B cell (primary cell): ENCODE measurements at places on chromosomes 16 and 17. TPM values are rescaled to one million over a fixed set of nuclear protein-coding genes. Genes with fewer than 3 reads are reported as not detected.
A peak's percentile ranks its signal among the peaks of the same experiment; 100 is the strongest.

MYH2 gene
- total RNA-seq: not detected in 2 replicates

ERN2 gene
- total RNA-seq: not detected in 2 replicates

TLCD1 gene
- 3.1 and 3.4 TPM in 2 replicates for total RNA-seq

DYNC1LI2 gene
- 109 and 111 TPM in 2 replicates for total RNA-seq

ARHGAP44 gene
- 11.6 and 15.2 TPM in 2 replicates for total RNA-seq

GRCh38 chr16:11329071-11329491, 16.2 kb upstream of the RMI2 start:
- no peaks in the 10 kb centered on the region for H3K27me3 ChIP-seq
- no peak overlapping the region for H3K4me3 ChIP-seq
- H3K36me3 ChIP-seq: no peaks in the 10 kb centered on the region
- peaks cover 59% of the 10 kb centered on the region for H3K4me1 ChIP-seq
- DNase-seq: peak; percentile 76

DNA sequence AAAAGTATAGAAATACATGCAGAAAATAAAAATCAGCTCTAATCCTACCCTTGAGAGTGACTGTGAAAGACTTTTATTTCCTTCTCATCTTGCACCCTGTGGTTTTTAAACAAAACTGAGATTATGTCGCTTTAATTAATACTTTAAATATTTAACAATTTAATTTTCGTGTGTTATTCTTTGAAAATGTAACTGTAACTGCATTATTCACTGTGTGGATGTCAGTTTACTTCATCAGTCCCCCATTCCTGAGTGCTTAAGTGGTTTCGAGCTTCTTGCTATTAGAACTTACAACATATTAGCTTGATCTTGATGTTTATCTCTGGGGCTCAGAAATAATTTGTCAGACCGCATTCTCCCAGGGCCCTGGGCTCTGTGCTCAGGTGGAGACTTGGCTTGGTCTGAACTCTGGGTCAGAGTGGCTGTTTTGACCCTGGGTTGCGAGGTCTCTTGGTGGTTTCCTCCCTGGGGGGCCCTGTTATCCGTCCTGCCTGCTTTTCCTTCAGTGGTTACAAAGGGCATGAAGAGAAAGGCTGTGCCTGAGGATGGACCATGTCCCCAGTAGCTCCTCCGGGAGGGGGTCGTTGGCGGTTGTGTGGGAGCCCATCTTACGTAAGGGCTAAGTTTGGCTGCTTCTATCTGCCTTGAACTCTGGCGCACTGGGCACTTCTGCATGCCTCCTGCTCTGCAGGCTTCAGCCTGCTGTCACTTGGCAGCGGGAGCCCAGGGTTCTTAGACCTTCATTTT, 25.7 kb downstream of the AKAP1 start:
- no peaks in the 10 kb centered on the region for H3K4me1 ChIP-seq
- peaks cover 21% of the 10 kb centered on the region for H3K36me3 ChIP-seq
- H3K4me3 ChIP-seq: no peak overlapping the region
- no peaks in the 10 kb centered on the region for H3K27me3 ChIP-seq
- H3K27ac ChIP-seq: no peak overlapping the region

DNA sequence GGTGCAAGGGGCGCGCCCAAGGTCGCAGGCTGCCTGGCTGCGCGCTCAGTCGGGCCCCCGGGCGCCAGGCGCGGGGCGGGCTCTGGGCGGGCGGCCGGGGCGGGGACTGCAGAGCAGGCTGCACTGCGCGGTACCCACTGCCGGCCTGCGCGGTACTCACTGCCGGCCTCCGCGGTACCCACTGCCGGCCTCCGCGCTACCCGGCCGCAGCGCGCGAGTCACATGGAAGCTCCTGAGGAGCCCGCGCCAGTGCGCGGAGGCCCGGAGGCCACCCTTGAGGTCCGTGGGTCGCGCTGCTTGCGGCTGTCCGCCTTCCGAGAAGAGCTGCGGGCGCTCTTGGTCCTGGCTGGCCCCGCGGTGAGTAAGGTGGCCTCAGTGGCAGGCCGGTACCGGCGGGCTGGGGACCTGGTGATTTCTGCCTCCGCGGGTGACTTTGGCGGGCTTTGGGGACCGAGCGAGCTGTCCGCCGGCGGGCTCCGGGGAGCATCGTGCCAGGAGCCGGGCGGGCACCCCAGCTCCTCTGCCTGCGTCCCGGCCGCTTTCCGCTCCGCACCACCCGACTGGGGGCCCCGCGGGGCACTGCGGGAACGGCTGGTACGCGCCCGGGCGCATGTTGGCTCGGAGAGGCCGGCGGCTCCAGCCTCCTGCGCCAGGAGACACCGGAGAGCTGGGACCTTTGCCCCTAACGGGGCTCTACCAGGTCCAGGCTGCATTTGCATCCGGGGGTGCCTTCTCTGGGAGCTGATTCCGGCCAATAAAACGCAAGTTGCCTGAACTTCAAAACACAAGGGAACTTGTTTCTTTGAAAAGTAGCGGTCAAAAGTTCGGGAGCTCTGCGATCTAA, at the start of gene SLC47A1:
Gene SLC47A1 (plus strand): TSS at position 137 of the 844 bp plus-strand sequence. CDS start 86 bp downstream, at position 223.
- peak within 1 kb of the TSS; percentile 23 for H3K4me3 ChIP-seq
- H3K27ac ChIP-seq: no peak within 1 kb of the TSS
- DNase-seq: peak; percentile 27
- peaks cover 14% of the 10 kb centered on the region for H3K4me1 ChIP-seq
- H3K36me3 ChIP-seq: no peaks in the 10 kb centered on the region
- H3K27me3 ChIP-seq: peaks cover 30% of the 10 kb centered on the region

GRCh38 chr17:60390925-60391470, 935 bp downstream of the USP32 start:
- H3K27me3 ChIP-seq: no peaks in the 10 kb centered on the region
- no peaks in the 10 kb centered on the region for H3K36me3 ChIP-seq
- DNase-seq: peak; percentile 46
- peak overlapping the region; percentile 96 for H3K27ac ChIP-seq
- H3K4me1 ChIP-seq: peaks cover 37% of the 10 kb centered on the region

DNA sequence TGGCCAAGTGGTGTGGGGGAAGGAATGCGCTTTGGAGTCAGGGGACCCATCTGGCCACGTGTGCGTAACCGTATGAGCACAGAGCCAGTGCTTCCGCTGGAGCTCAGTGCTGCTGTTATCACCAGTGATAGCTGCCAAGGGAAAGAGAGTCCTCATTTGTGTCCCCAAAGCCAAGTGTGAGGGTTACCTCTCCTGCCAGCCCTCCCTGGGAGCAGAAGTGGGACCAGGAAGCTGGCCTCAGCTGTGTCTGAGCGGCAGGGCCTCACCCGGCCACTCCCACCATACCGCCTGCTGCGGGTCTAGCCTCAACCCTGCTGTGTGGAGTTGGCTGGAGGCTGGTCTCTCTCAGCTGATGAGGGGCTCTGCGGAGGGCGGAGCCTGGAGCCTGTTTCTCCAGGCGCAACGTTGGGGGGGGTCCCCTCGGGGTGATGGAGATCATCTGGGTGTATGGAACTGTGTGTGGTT, 44.5 kb downstream of the MEAK7 start:
- no peaks in the 10 kb centered on the region for H3K27me3 ChIP-seq
- no peaks in the 10 kb centered on the region for H3K4me1 ChIP-seq
- H3K36me3 ChIP-seq: peaks cover 3% of the 10 kb centered on the region
- no peak overlapping the region for H3K4me3 ChIP-seq

GRCh38 chr17:1557355-1558095, 5.1 kb downstream of the PITPNA start:
- no peak overlapping the region for H3K4me3 ChIP-seq
- H3K27ac ChIP-seq: no peak overlapping the region
- peaks cover 34% of the 10 kb centered on the region for H3K4me1 ChIP-seq
- DNase-seq: no peak

GRCh38 chr16:72241930-72242329, 70.0 kb upstream of the PMFBP1 start:
- H3K4me1 ChIP-seq: no peaks in the 10 kb centered on the region
- H3K27ac ChIP-seq: no peak overlapping the region

- H3K36me3 ChIP-seq: peaks cover under 1% of the 10 kb centered on the region
- H3K27ac ChIP-seq: peak within 1 kb of the TSS; percentile 98
- H3K27me3 ChIP-seq: no peaks in the 10 kb centered on the region
- H3K4me3 ChIP-seq: peak within 1 kb of the TSS; percentile 76
Measured at GRCh38 chr17:81859906-81860755, at the start of gene P4HB. Gene P4HB (minus strand): TSS chr17:81860535. CDS start chr17:81860471, 64 bp downstream.

DNA sequence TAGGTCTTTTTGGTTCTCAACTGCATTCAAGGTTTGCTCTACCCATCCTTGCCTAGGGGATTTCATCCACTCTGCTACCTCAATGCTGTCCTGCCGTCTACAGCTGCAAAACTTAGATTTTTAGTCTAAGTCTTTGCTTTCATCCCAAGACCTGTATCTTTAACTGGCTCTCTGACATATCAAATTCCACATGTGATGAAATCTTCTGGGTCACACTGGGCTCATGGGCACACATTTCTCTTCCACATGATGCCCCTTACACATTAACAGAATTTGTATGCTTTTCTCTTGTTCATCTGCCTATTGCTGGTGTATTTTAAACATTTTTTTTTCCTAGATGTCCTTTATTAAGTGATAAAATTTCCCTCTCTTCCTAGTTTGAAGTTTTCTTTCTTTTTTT, 39.6 kb downstream of the MAF start:
- no peaks in the 10 kb centered on the region for H3K36me3 ChIP-seq
- no peak for DNase-seq
- no peak overlapping the region for H3K4me3 ChIP-seq
- H3K4me1 ChIP-seq: no peaks in the 10 kb centered on the region
- no peaks in the 10 kb centered on the region for H3K27me3 ChIP-seq

GRCh38 chr17:47956791-47957590, 692 bp downstream of the PRR15L start:
- H3K36me3 ChIP-seq: no peaks in the 10 kb centered on the region
- H3K27me3 ChIP-seq: no peaks in the 10 kb centered on the region
- H3K4me1 ChIP-seq: no peaks in the 10 kb centered on the region
- DNase-seq: no peak
- H3K27ac ChIP-seq: no peak overlapping the region

GRCh38 chr16:11627822-11628457, 40.3 kb upstream of the SNN start:
- no peak overlapping the region for H3K27ac ChIP-seq
- no peak overlapping the region for H3K4me3 ChIP-seq
- H3K27me3 ChIP-seq: no peaks in the 10 kb centered on the region
- peaks cover 37% of the 10 kb centered on the region for H3K4me1 ChIP-seq
- no peaks in the 10 kb centered on the region for H3K36me3 ChIP-seq

GRCh38 chr16:30063893-30064728, 1.4 kb upstream of the ALDOA start:
- peak overlapping the region; percentile 88 for H3K27ac ChIP-seq
- peak; percentile 84 for DNase-seq
- peaks cover 40% of the 10 kb centered on the region for H3K4me1 ChIP-seq
- H3K36me3 ChIP-seq: peaks cover 21% of the 10 kb centered on the region
- H3K4me3 ChIP-seq: peak overlapping the region; percentile 87

GRCh38 chr16:83813823-83814658, 6.3 kb downstream of the HSBP1 start:
- no peaks in the 10 kb centered on the region for H3K27me3 ChIP-seq
- no peak overlapping the region for H3K4me3 ChIP-seq
- H3K27ac ChIP-seq: no peak overlapping the region
- peaks cover 2% of the 10 kb centered on the region for H3K36me3 ChIP-seq
- peaks cover 12% of the 10 kb centered on the region for H3K4me1 ChIP-seq

DNA sequence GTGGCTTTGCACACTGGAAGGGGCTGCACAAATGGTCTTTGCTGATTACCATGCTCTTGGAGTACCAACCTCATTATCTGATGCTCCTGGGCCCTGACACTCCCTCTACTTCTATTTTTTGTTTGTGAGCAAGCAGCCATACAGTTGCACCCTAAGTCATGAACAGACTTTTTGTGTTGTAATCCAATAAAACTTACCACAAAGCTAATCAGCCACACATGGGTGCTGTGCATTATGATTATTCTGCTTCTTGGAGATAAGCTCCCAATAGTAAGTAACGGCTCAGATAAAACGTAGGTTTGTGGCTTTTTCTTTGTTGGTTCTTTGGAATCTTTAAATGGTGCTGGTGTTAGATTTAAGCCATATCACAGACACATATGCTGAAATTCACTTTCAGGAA, 76.2 kb downstream of the CCT6B start:
- H3K36me3 ChIP-seq: no peaks in the 10 kb centered on the region
- no peak overlapping the region for H3K27ac ChIP-seq
- H3K4me1 ChIP-seq: peaks cover 6% of the 10 kb centered on the region
- DNase-seq: no peak
- no peak overlapping the region for H3K4me3 ChIP-seq

GRCh38 chr16:71255721-71256120, 25.2 kb upstream of the HYDIN start:
- DNase-seq: no peak
- H3K4me1 ChIP-seq: peaks cover 10% of the 10 kb centered on the region
- H3K27ac ChIP-seq: no peak overlapping the region
- no peak overlapping the region for H3K4me3 ChIP-seq

DNA sequence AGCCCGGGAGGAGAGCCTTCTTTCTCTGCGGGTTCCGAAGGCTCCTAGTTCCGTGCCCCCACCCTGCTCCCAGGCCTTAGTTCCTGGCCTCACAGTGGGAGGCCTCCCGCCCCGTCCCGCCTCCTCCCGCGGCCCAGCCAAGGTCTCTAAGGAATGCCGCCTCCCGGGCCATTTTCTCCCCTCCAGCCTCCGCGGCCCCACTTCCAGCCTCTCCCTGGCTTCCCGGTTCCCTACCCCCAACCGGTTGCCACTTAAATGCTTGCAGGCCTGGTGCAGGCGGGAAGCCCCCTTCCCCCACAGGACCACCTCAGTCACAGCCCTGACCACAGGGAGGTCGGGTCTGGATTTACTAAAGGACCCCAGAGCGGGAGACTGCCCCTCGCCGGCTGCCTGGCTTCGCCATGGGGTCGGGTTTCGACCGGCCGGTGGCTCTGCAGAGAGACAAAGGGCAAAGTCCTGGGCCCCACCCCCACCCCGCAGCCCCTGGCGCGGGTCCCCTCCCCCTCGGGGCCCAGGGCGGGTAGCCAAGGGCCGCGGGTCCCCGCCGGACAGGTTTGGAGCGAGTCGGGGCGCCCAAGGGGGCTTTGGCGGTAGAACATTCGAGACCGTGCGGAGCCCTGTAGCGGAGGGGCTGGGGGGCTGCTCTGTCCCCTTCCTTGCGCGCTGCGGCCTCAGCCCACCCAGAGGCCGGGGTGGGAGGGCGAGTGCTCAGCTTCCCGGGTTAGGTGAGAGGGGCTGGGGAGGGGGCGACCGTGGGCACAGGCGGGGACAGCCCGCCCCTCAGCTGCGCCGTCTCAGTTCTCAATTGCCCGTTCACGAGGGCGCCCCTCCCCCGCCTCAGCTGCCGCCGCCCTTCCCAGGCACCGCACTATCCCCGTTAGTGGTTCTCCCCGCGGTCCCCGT, 16.4 kb downstream of the IGF2BP1 start:
- no peak overlapping the region for H3K4me3 ChIP-seq
- DNase-seq: no peak
- H3K36me3 ChIP-seq: no peaks in the 10 kb centered on the region
- H3K4me1 ChIP-seq: peaks cover 5% of the 10 kb centered on the region

DNA sequence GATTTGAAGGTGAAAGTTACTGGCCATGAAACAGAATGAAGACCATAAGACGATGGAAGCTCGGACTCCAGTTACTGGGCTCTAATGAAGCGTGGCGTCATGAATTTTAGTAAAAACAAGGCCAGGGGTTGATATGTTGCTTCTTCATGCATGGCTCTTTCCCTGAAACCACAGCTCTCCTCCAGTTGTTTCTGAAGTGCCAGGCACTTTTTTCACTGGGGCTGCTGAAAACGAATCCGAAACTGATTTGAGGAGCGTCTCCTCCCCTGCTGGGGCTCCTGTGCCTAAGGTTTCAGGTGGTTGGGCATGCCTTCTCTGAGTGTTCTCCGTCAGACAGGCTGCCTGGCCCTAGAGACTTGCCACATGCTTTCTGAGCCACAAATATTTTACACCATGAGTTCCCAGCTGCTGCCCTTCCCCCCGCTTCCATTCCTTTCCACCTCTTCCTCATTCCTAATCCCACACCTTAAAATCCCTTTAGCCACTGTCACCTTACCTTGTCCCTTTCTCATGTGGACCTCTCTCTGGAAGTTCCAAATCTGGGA, 3.7 kb upstream of the MYL4 start:
- peaks cover 67% of the 10 kb centered on the region for H3K4me1 ChIP-seq
- H3K36me3 ChIP-seq: no peaks in the 10 kb centered on the region
- peak overlapping the region; percentile 96 for H3K27ac ChIP-seq
- peak; percentile 87 for DNase-seq
- H3K4me3 ChIP-seq: peak overlapping the region; percentile 45
